ENCODE measurements at places on chromosomes 4 and X.

- no peak overlapping the region for H3K4me3 ChIP-seq
- H3K27me3 ChIP-seq = no peaks in the 10 kb centered on the region
- no peaks in the 10 kb centered on the region for H3K36me3 ChIP-seq
- H3K4me1 ChIP-seq = no peaks in the 10 kb centered on the region
Observed at GRCh38 chr4:91497892-91498291, 805.9 kb upstream of the GRID2 start.

GRCh38 chr4:145909773-145910172 is 28.9 kb downstream of the ZNF827 start:
- no peaks in the 10 kb centered on the region for H3K27me3 ChIP-seq
- no peak for DNase-seq
- no peaks in the 10 kb centered on the region for H3K36me3 ChIP-seq
- H3K27ac ChIP-seq = no peak overlapping the region
- H3K4me3 ChIP-seq = no peak overlapping the region

DNA sequence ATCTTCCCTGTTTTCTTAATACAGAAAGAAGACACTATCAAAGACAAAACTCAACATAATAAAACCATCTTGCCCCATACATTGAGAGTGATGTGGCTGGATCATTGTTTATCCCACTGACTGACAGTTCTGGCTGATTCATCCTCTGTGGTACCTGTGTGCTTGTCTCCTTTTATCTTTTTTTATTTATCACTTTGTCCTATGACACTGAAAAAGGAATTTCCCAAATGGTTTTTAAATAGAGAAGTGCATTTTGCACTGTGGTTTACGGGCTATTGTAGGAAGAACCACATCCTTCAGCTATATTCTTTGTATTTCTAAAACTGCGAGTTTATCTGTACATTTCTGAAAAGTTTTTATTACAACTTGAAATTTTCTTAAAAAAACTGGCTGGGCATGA is 15.0 kb downstream of the TTC29 start:
- H3K36me3 ChIP-seq = no peaks in the 10 kb centered on the region
- H3K4me3 ChIP-seq = no peak overlapping the region
- H3K27ac ChIP-seq = no peak overlapping the region
- no peaks in the 10 kb centered on the region for H3K27me3 ChIP-seq

DNA sequence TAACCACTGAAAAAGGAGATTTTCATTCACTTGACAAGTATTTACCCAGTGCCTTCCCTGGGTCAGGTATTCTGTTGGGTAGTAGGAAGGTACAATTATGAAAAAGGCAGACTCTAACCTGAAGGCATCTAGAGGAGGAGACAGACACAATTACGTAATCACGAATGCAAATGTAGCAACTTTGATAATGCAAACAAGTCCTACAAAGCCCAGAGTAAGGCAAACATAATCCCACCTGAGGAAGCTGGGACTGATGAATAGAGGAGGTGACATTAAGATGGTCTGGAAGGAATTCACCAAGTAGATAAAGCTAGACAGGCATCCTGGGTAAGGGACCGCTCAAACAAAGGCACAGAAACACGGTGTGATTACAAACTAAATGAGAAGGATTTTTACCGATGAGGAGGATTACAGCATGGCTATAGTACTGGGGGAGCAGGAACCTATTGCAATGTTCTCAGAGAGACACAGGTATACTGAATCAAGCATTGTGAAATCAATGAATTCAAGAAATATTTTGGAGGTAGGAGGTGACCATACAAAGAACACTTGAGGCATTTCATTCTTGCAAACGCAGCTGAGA is 37.1 kb downstream of the TMEM150C start:
- no peak for DNase-seq
- peaks cover 6% of the 10 kb centered on the region for H3K4me1 ChIP-seq
- no peaks in the 10 kb centered on the region for H3K27me3 ChIP-seq
- no peak overlapping the region for H3K27ac ChIP-seq

- H3K27me3 ChIP-seq = no peaks in the 10 kb centered on the region
- H3K36me3 ChIP-seq = no peaks in the 10 kb centered on the region
- DNase-seq = no peak
Observed at GRCh38 chr4:162644346-162644745, 480.5 kb upstream of the FSTL5 start.

DNA sequence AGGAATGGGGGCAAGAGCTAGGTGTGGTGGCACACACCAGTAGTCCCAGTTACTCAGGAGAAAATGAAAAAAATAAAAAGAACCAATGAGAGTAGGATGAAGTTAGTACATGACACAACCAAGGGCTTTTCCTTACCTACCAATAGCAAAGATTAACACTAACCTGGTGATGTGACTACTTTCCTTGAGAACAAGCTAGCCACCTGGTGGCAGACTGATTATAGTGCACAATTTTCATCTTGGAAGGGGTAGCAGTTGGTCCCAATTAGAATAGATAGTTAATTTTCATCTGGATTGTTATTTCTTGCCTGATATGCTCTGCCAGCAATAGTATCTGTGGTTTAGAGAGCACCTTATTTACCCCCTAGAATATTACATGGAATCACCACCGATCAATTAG is 1216.8 kb upstream of the PABPC4L start:
- no peak overlapping the region for H3K4me3 ChIP-seq
- no peaks in the 10 kb centered on the region for H3K27me3 ChIP-seq
- no peaks in the 10 kb centered on the region for H3K36me3 ChIP-seq
- peak; percentile 22 for DNase-seq
- H3K27ac ChIP-seq = no peak overlapping the region

DNA sequence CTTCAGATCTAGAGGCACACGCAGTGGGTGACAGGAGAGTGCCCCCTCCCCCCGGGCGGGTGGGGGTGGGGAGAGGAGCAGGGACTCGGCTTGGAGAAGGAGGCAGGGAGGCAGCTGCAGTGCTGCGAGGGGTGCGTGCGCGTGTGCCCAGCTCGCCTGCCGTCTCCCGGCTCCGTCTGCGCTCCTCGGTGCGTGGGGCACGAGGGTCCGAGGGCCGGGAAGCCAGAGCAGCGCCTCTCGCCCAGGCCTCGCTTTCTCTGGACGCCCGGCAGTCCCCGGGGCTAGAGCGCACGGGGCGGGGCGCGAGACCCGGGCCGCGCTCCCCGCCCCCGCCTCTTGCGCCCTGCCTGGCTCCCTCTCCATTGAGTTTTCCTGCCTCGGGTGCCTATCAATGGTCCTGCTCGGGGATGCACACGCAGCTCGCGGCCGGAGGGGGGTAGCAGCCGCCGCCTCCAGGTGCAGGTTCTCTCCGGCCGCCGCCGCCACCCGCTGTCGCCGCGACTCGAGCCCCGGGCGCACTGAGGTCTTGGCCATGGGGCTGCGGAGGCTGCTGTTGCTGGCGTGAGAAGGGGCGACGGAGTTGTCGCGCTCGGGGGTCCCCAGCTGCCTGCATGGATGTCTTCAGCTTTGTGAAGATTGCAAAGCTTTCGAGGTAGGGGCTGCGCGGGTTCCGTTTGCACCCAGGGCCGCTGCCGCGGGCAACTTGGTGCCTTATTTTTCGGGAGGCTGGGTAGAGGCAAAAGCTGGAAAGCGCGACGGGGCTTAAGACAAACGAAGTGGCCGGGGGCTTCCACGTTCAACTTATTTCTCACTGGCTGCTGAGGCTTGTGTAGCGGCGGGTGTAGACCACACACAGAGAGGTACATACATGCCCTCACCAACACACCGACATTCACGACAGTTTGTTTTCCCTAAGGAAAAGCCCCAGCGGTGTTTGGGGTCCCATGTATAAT is at the start of gene FRMPD4:
Gene FRMPD4 (plus strand): TSS at position 113 of the 953 bp plus-strand sequence. CDS start 499 bp downstream, at position 612.
- H3K27ac ChIP-seq = no peak within 1 kb of the TSS
- H3K4me3 ChIP-seq = no peak within 1 kb of the TSS
- no peaks in the 10 kb centered on the region for H3K36me3 ChIP-seq
- no peaks in the 10 kb centered on the region for H3K27me3 ChIP-seq
- no peaks in the 10 kb centered on the region for H3K4me1 ChIP-seq

- H3K36me3 ChIP-seq = no peaks in the 10 kb centered on the region
- DNase-seq = no peak
- no peaks in the 10 kb centered on the region for H3K4me1 ChIP-seq
- no peak overlapping the region for H3K4me3 ChIP-seq
Observed at GRCh38 chr4:56671860-56672259, 9.2 kb downstream of the HOPX start.

GRCh38 chr4:23169608-23170311 is 477.0 kb downstream of the GBA3 start:
- DNase-seq = no peak
- no peaks in the 10 kb centered on the region for H3K36me3 ChIP-seq
- no peak overlapping the region for H3K4me3 ChIP-seq
- no peaks in the 10 kb centered on the region for H3K27me3 ChIP-seq

GRCh38 chr4:16824278-16824806 is 74.1 kb downstream of the LDB2 start:
- H3K36me3 ChIP-seq = no peaks in the 10 kb centered on the region
- H3K4me3 ChIP-seq = no peak overlapping the region
- H3K4me1 ChIP-seq = no peaks in the 10 kb centered on the region
- no peaks in the 10 kb centered on the region for H3K27me3 ChIP-seq
- DNase-seq = no peak
- H3K27ac ChIP-seq = no peak overlapping the region

GRCh38 chr4:112416464-112416863 is 99.5 kb downstream of the NEUROG2 start:
- H3K27ac ChIP-seq = no peak overlapping the region
- no peak for DNase-seq

GRCh38 chr4:159725571-159725970 is 622.7 kb downstream of the RAPGEF2 start:
- H3K36me3 ChIP-seq = no peaks in the 10 kb centered on the region
- H3K4me1 ChIP-seq = no peaks in the 10 kb centered on the region
- H3K27ac ChIP-seq = no peak overlapping the region
- H3K27me3 ChIP-seq = no peaks in the 10 kb centered on the region
- H3K4me3 ChIP-seq = no peak overlapping the region

DNA sequence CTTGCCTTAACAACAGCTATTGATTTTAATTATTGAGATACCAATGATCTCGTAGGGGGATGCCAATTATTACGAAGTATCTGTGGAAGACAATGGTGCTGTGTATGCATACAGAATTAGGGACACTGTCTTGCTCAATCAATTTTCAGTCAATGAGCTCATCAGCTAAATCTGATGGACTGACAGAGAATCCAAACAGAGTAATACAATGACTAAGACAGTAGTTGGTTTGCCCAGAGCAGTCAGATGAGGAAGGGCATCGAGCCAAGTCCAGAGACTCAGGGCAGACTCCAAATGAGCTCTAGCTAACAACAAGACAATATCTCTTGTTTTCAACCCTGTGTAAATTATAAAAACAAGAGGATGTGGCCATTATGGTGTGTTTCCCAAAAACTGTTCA is 14.7 kb upstream of the GSX2 start:
- H3K4me3 ChIP-seq = no peak overlapping the region
- DNase-seq = no peak
- H3K4me1 ChIP-seq = no peaks in the 10 kb centered on the region
- no peaks in the 10 kb centered on the region for H3K27me3 ChIP-seq

DNA sequence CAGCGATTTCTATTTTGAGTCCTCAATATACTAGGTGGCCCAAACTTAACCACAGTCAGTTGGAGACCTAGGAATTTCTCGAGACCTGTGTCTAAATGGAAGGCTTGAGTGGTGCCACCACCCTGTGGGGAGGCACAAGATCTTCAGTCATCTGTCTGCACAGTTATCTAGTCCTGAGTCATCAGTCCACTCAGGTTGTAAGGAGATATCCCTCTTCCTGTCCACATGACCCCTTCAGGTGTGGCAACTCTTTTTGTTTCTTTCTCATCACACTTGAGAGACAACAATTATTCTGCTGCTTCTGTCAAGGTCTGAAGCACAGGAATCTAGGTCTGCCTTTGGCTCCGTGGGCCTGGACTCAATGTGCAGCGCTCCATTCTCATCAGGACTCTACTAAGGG is 64.4 kb upstream of the IBSP start:
- no peak for DNase-seq
- no peaks in the 10 kb centered on the region for H3K27me3 ChIP-seq
- H3K36me3 ChIP-seq = no peaks in the 10 kb centered on the region

DNA sequence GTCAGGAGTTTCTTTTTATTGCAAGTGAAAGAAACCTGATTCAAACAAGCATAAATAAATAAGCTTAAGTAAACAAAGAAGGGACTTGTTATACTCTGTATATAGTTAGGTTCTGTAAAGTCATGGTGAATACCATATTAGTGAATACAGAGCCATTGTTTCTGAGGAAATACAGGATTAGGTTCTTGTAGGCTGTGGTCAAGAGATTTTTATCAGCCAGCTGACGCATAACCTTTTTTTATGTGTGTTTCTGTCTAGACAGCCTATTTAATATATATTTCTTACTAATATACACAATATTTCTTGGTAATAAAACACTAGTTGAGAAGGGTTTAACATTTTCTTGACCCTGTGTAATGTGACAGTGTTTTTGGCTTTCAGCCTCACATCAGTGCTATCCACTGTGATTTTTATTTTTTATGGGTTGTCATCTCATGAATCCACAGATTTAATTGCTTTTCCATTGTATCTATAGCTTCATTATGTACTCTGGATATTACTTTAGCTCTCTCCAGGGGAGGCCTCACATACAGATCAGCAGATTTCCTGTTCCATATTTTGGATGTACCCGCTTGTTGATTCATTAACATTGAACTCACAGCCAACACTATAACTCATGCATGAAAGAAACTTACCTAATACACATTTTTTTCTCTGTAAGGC is 8.0 kb downstream of the HERC3 start:
- no peak for DNase-seq
- no peaks in the 10 kb centered on the region for H3K36me3 ChIP-seq
- no peak overlapping the region for H3K4me3 ChIP-seq
- no peaks in the 10 kb centered on the region for H3K27me3 ChIP-seq

DNA sequence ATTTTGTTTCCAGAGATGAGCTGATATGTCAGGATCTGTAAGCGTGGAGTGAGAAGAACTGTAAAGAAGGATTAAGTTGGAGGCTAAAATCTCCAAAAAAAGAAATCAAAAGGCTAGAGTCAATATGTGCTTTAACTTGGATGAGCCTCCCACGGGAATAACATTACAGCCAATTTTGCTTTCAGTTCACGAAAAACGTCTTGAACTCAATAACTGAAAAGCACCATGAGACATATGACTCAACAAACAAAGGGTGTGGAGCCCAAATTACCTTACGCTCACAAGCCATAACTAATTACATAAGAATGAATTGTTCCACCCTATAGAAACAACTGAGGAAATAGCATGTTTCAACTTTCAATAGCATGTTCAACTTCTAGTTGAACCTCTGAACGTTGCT is 22.3 kb downstream of the TMPRSS11D start:
- no peak for DNase-seq
- no peaks in the 10 kb centered on the region for H3K4me1 ChIP-seq
- H3K27me3 ChIP-seq = no peaks in the 10 kb centered on the region

GRCh38 chrX:23765449-23765848 is 17.5 kb upstream of the SAT1 start:
- no peak overlapping the region for H3K4me3 ChIP-seq
- no peaks in the 10 kb centered on the region for H3K27me3 ChIP-seq
- H3K36me3 ChIP-seq = no peaks in the 10 kb centered on the region

- H3K4me1 ChIP-seq = peaks cover 13% of the 10 kb centered on the region
- H3K27ac ChIP-seq = no peak overlapping the region
- DNase-seq = no peak
- no peaks in the 10 kb centered on the region for H3K36me3 ChIP-seq
Observed at GRCh38 chr4:60744767-60745166, 455.4 kb upstream of the ADGRL3 start.

- DNase-seq = no peak
- no peak overlapping the region for H3K27ac ChIP-seq
- H3K36me3 ChIP-seq = no peaks in the 10 kb centered on the region
- H3K4me1 ChIP-seq = no peaks in the 10 kb centered on the region
- H3K4me3 ChIP-seq = no peak overlapping the region
Observed at GRCh38 chr4:158912390-158912789, 143.6 kb downstream of the FNIP2 start.

GRCh38 chr4:185201977-185202962 is 1.5 kb downstream of the CFAP97 start:
- peaks cover 12% of the 10 kb centered on the region for H3K4me1 ChIP-seq
- H3K27ac ChIP-seq = no peak overlapping the region
- H3K27me3 ChIP-seq = no peaks in the 10 kb centered on the region
- no peak overlapping the region for H3K4me3 ChIP-seq
- no peaks in the 10 kb centered on the region for H3K36me3 ChIP-seq
- DNase-seq = no peak
